Stimulated activated naive B cell treated with anti-CD40 and anti-IgM and Interleukin-4, amounts not matched to agents 10 μg/mL and 1 μg/mL and 100 μg/mL, for 72 hours (primary cell): ENCODE measurements at places on chromosomes 4 and X.

- H3K4me3 ChIP-seq: no peak overlapping the region
- peaks cover 9% of the 10 kb centered on the region for H3K4me1 ChIP-seq
- peaks cover 3% of the 10 kb centered on the region for H3K36me3 ChIP-seq
- H3K27ac ChIP-seq: no peak overlapping the region
- no peak for DNase-seq
Observed at GRCh38 chrX:140500441-140500840, 4.4 kb downstream of the SOX3 start.

DNA sequence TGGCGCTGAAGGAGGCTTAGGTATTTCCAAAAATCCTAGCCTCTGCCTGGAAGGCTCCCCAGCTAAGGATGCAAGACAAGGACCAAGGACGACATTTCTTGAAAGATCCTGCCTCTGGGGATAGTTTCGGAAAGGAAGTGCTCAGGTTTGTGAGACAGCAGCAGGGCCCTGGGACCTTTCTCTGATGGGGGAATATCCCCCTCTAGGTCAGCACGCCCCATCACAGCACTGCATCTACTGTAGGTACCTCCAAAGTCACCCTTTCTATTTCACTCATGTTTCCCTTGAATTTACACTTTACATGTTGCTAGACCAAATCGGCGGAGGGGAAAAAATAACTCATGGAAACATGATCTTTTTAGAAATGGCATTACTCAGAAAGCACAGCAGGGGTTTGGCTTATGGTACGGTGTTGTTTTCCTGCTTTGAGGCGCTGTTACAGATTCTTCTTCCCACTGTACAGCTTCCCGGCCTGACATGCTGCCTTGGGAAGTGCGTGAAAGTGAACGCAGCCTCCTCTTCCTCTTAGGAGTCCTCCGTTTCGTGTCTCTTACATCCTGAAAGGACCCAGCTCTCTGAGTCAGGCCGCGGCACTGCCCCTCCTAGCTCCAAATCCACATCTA is 77.2 kb upstream of the DHRSX start:
- H3K36me3 ChIP-seq: no peaks in the 10 kb centered on the region
- H3K4me3 ChIP-seq: no peak overlapping the region
- peaks cover 36% of the 10 kb centered on the region for H3K27me3 ChIP-seq

DNA sequence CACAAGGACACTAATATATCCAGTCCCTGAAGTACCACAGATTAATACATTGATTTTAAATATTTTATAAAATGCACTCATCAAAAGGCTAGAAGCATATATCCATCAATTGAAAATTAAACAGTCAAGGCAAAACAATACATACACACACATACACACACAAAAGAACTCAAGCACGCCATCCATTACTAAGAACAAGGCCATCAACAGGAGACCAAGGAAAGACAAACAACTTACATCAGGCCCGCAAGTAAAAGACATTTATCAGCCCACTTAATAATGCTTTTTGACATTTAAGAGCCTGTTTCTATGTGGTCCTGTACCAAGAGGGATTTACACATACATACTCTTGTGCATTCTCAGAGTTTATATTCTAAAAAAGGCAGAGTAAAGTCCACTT is 50.0 kb upstream of the ZNF827 start:
- H3K27me3 ChIP-seq: no peaks in the 10 kb centered on the region
- H3K4me3 ChIP-seq: no peak overlapping the region
- H3K36me3 ChIP-seq: no peaks in the 10 kb centered on the region
- H3K4me1 ChIP-seq: no peaks in the 10 kb centered on the region
- no peak for DNase-seq
- no peak overlapping the region for H3K27ac ChIP-seq

DNA sequence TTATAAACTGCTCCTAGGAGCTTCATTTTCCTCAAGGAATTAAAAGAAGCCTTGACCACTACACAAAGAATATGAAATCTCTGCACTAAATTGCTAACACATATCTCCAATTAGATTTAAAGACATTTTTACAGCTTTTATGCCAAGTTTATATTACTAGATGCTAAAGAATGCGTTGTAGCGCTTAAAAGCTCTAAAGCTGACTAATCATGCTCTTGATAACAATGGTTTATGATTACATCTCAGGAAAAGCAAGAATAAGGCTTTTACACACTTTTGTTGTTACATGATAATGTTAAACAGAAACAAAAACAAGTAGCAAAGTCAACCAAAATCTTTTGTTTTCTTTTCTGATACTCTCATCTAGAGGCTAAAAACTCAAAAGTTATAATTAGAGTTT is 44.7 kb downstream of the SLC10A7 start:
- H3K4me3 ChIP-seq: no peak overlapping the region
- H3K36me3 ChIP-seq: peaks cover 27% of the 10 kb centered on the region
- DNase-seq: no peak
- no peaks in the 10 kb centered on the region for H3K27me3 ChIP-seq
- H3K4me1 ChIP-seq: peaks cover 8% of the 10 kb centered on the region

DNA sequence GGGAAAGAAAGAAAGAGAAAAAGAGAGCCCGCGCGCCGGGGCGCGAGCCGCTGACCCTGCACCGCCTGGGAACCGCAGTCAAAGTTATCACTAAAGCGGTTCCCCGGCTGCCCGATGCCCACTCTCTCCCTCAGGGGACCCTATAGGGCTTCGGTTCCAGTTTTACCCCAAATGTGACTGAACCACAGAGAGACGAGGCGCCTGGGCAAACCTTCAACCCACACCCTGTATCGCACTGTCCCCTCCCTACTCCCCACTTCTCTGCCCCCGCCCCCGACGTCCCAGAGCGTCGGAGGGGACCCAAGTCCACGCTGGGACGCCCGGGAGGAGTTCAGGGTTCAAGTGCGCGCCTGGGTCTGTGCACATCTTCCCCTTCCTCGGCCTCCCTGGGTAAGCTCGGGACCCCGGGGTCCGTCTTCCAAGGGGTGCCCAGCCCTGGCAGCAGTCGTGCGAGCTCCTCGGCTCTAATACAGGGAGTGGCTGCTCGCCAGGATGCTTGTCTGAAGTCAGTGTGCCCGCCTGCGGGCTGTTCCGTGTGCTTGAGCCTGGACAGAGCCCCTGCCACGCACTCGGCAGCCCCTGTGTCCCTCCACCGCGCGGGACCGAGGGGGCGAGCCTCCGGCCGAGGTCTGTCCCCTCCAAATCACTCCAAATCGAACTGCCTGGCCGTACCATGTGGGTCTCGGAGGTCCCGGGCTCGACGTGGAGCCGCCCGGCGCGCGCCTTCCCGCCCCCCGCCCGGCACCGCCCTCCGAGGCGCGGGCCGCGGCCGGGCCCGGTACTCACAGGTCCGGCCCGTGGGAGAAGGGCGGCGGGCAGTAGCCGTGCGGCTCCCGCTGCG is 960 bp downstream of the TRPC3 start:
- DNase-seq: no peak
- peaks cover 41% of the 10 kb centered on the region for H3K27me3 ChIP-seq

DNA sequence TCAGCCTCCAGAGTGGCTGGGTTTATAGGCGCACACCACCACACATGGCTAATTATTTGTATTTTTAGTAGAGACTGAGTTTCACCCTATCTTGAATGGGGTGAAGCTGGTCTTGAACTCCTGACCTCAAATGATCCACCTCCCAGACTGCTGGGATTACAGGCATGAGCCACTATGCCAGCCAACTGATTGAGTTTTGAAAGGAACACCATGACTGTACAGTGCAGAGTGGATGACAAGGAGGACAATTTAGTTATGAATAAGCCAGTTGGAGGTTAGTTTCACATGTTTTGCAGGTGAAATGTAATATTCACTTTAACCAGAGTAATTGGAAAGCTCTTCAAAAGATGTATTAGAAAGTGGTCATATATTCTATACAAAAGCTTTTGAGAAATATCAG is 60.8 kb downstream of the PCDH18 start:
- no peak overlapping the region for H3K4me3 ChIP-seq
- DNase-seq: no peak
- no peaks in the 10 kb centered on the region for H3K36me3 ChIP-seq
- no peaks in the 10 kb centered on the region for H3K4me1 ChIP-seq
- no peak overlapping the region for H3K27ac ChIP-seq

GRCh38 chr4:185792384-185793115 is 19.4 kb downstream of the SORBS2 start:
- H3K4me1 ChIP-seq: no peaks in the 10 kb centered on the region
- no peaks in the 10 kb centered on the region for H3K27me3 ChIP-seq
- H3K4me3 ChIP-seq: no peak overlapping the region
- no peak overlapping the region for H3K27ac ChIP-seq
- no peak for DNase-seq
- no peaks in the 10 kb centered on the region for H3K36me3 ChIP-seq

DNA sequence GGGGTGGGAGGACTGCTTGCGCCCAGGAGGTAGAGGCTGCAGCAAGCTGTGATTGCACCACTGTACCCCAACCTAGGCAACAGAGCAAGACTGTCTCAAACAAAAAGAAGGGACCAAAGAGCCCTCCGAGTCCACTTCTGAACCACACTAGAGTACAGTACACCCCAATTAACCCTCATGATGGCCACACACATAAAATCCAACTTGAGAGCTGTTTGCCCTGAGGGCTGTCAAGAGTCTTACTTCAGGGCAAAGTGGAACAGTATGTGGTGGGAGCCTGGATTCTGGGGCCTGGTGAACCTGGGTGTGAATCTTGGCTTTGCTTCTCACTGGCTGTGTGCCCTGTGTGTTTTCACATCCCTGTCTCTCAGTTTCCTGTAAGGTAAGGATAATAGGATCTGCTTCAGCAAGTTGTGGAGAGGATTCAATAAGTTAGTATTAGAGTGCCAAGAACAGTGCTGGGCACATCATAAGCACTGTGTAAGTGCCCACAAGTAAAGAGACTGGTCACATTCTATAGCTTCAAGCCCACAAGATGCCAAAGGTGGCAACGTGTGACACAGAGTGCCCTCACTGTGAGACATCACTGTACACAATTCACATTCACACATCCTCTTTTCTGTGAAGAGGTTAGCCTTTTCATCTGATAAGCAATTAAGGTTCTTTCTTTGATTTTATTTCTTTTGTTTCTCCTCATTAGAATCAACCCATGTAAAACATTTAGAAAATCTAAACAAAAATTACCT is 52.1 kb downstream of the LEF1 start:
- peak overlapping the region; percentile 11 for H3K4me3 ChIP-seq
- H3K27ac ChIP-seq: peak overlapping the region; percentile 63
- H3K36me3 ChIP-seq: no peaks in the 10 kb centered on the region
- H3K4me1 ChIP-seq: peaks cover 68% of the 10 kb centered on the region

- peaks cover 11% of the 10 kb centered on the region for H3K4me1 ChIP-seq
- peaks cover 9% of the 10 kb centered on the region for H3K27me3 ChIP-seq
- H3K4me3 ChIP-seq: peak overlapping the region; percentile 86
- peak overlapping the region; percentile 93 for H3K27ac ChIP-seq
- peaks cover 19% of the 10 kb centered on the region for H3K36me3 ChIP-seq
- DNase-seq: peak; percentile 59
Observed at GRCh38 chrX:149504226-149504914, 736 bp downstream of the IDS start.

GRCh38 chr4:15021311-15021710 is 19.0 kb downstream of the CPEB2 start:
- no peak overlapping the region for H3K27ac ChIP-seq
- H3K4me3 ChIP-seq: no peak overlapping the region
- H3K4me1 ChIP-seq: peaks cover 23% of the 10 kb centered on the region
- H3K27me3 ChIP-seq: no peaks in the 10 kb centered on the region
- DNase-seq: no peak

DNA sequence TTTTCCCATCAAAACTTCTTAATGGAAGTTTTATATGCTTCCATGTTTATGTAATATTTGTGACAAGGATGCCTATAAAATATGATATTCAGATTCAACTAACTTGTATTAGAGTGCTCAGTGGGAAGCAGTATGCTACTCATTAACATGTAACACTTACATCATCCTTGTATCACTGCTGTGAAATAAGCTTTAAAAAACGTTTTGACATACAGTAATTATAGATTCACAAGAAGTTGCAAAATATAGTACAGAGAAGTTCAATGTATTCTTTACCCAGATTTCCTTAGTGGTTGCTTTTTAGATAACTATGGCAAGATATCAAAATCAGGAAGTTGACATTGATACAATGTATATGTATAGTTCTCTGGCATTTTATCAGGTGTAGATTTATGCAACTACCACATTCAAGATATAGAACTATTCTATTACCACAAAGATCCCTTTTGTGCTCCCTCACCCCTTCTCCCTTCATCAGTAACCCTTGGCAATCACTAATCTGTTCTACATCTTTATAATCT is 56.3 kb downstream of the DTHD1 start:
- H3K27ac ChIP-seq: no peak overlapping the region
- H3K4me1 ChIP-seq: peaks cover 4% of the 10 kb centered on the region
- H3K4me3 ChIP-seq: no peak overlapping the region
- no peak for DNase-seq
- H3K27me3 ChIP-seq: no peaks in the 10 kb centered on the region
- no peaks in the 10 kb centered on the region for H3K36me3 ChIP-seq

DNA sequence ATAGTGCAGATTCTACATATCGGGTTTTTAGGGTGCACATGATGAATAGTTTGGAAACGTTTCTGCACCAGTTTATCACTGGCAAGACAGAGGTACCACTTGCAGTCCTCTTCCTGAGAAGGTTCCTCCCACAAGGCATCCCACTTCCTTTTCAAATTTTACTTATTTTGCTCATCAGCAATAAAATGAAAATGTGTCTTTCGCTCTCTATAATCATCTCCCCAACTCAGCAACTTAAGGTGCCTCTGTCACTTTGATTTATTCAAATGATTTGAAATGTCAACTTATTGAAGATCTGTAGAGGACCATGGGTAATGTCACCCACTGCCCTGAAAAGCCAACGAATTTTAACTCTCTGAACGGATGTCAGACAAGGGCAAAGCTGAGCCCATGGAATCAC is 53.2 kb downstream of the VGLL1 start:
- peaks cover 15% of the 10 kb centered on the region for H3K4me1 ChIP-seq
- H3K36me3 ChIP-seq: no peaks in the 10 kb centered on the region
- DNase-seq: no peak
- H3K27me3 ChIP-seq: peaks cover 17% of the 10 kb centered on the region

GRCh38 chrX:153968255-153968654 is 3.4 kb downstream of the HCFC1 start:
- peak overlapping the region; percentile 98 for H3K4me3 ChIP-seq
- peaks cover 36% of the 10 kb centered on the region for H3K4me1 ChIP-seq
- no peak for DNase-seq
- peaks cover 27% of the 10 kb centered on the region for H3K36me3 ChIP-seq
- no peaks in the 10 kb centered on the region for H3K27me3 ChIP-seq

DNA sequence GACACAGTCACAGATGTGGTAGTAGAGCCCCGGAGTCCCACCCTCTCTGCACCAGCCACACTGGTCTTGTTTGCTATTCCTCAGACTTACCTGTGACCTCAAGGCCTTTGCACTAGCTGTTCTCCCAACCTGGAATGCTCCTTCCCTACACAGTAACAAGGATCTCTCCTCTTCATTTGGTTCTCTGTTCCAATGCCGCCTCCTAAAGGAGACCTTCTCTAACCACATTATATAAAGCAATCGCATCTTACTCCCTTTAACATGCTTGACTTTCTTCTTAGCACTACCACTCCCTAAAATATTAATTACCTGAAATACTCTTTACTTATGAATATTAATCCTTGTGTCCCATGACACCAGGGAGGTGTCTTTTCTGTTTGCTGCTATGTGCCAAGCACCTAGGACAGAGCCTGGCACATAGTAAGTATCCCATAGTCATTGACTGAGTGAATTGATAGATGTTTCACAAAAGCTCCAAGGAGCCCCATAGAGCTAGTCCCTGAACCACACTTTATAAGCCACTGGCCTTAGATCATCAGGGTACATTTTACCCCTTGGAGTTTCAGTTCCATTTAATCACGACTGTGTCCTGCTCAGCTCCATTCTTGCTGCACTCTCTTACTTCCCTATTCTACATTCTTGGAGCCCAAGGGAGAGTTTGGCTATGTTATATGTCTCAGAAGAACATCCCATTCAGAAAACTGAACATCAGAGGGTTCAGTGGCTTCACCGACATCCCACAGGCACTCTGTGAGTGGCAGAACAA is 312.7 kb downstream of the RAB28 start:
- peaks cover 9% of the 10 kb centered on the region for H3K4me1 ChIP-seq
- H3K27ac ChIP-seq: no peak overlapping the region
- no peak for DNase-seq
- H3K27me3 ChIP-seq: no peaks in the 10 kb centered on the region
